Stimulated activated CD4-positive, alpha-beta T cell treated with anti-CD3 and anti-CD28 coated beads, Interleukin-4, amount 100 ng/mL, for 1 hour (primary cell): ENCODE measurements at places on chromosomes 3 and 15.
A peak's percentile ranks its signal among the peaks of the same experiment; 100 is the strongest.

- no peak for DNase-seq
Observed at GRCh38 chr3:98233468-98233867, 30.6 kb upstream of the OR5H6 start.

DNA sequence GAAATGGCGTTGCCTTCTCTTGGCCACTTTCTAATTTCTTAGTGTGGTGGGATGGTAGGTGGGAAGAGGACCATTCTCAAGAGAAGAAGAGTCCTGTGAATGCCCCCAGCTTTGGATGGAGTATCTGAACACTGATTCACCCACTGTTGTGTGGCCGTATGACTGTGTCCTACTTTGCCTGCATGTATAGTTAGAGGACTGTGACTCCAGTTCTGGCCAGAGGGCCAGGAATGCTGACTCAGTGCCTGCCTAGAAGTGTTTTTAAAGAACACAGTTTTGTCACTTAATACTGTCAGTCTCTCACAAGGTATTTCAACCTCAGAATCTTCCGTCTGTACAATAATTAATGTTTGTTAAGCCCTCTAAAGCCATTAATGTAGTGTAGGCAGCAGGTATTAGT is 2.1 kb downstream of the SEC61A1 start:
- no peak for DNase-seq

DNA sequence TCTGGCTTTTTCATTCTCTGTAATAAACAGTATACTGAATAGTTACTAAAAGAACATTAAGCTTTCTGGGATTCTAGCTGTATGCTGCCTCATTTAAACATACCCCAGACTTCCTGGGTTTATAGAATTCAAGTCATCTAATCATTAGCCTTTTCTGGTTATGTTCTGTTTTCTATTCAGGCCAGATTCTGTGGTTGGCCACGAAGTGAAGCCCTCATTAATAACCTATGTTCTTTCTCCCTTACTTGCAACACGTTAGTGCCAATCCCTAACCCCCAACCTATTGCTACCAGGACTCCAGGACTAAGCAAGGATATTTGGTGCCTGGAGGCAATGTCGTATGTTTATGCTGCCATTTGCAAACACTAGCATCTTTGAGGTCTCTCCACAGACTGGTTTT is 28.6 kb upstream of the MTMR10 start:
- DNase-seq: no peak

- no peak for DNase-seq
Observed at GRCh38 chr3:157107037-157107436, 52.9 kb downstream of the CCNL1 start.

GRCh38 chr15:39713846-39714245 is 68.8 kb downstream of the FSIP1 start:
- DNase-seq: no peak

DNA sequence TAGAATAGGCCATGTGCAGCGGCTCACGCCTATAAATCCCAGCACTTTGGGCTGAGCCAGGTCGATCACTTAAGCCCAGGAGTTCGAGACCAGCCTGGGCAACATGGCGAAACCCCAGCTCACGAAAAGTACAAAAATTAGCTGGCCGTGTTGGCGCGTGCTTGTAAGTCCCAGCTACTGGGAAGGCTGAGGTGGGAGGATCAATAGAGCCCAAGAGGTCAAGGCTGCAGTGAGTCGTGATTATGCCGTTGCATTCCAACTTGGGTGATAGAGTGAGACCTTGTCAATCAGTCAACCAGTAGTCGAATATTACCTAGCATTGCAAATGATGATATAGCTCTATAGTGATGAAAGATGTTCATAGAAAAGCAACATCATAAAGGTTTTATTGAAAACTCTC is 51.9 kb downstream of the USP8 start:
- DNase-seq: no peak

DNA sequence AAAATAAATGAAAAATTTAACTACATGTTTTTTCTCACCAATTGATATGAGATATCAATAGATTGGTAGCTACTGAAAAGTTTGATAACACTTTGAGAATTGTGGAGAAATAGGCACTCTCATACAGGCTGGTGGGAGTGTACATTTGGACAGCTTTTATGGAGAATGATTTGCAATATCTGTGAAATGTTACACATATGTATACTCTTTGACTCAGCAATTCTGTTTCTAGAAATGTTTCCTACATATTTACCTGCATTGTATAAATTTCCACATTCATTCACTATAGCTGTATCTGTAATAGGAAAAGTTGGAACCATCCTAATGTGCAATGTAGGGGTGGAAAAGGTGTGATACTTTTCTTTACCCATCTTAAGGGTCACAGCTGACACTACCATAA is 1.9 kb upstream of the KIF23 start:
- DNase-seq: no peak

- peak; percentile 36 for DNase-seq
Observed at GRCh38 chr3:33787328-33788009, 11.0 kb upstream of the PDCD6IP start.

DNA sequence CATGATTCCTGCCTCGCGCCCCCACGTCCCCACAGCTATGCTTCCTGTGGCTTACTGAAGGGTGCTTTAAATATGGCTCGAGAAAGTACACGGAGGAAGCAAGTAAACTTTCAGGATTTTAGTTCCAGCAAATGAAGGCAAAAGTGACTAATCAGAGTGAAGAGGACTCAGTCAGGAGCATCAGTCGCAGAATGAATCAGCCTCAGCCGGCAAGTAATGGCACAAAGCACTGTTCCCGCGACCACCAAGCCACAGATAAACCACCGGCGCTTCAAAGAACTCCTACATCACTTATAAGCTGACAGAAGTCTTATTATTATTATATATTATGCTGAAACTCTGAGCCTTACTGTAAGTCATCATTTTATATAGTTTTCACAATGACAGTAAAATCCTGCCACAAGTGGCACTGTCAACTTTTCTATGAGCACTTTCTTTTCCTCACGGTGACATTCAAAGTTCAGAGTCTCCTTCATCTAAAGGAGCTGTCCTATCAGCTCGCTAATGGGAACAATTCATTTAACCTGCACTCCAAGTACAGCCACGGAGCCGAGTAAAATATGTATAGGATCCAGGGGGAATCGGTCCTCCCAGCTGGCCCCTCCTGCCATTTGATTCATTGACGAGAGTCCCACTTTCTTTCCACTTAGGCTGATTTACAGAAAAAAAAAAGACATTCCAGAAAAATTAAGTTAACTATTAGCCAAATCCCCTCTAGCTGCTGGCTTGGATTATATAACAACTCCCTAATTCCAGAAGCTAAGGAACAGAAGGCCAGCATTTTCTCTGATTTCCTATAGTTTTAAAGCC is 217.0 kb upstream of the ICE2 start:
- peak; percentile 73 for DNase-seq

DNA sequence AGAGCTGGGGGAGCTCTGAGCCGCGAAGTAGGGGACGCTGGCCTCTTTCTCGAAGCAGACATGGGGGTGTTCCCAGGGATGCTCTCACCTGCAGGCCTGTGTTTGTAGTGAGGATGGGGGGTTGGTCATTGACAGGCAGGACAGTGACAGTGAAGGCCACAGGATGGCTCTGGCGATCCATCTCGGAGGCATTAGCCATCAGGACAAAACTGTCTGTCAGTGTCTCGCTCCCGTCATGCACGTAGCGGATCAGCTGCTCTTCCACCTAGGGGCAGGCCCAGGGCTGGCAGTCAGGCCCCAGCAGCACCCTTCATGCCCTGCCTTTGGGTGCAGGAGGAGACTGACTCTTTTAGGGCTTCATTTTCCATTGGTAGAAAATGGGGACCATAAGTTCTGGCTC is 28.0 kb downstream of the CSPG4 start:
- no peak for DNase-seq

GRCh38 chr3:16177962-16178627 is 3.6 kb downstream of the GALNT15 start:
- peak; percentile 70 for DNase-seq

DNA sequence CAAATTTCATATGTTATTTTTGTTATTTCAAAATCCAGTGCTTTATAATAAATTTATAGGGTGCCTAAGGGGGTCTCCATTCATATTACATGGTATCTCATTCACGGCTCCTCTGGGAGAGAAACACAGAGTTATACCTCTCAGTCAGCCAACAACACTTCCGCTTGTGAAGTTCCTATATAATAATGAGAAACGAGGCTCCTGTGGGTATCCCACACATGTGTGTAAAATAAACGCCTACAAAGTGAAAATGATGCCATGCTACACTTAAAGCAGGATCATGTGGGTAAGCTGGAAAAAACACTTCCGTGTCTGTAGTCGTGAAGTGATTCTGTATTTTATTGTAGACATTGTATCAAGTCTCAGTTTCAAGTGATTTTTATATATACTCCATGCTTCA is 218.8 kb upstream of the ICE2 start:
- DNase-seq: no peak

DNA sequence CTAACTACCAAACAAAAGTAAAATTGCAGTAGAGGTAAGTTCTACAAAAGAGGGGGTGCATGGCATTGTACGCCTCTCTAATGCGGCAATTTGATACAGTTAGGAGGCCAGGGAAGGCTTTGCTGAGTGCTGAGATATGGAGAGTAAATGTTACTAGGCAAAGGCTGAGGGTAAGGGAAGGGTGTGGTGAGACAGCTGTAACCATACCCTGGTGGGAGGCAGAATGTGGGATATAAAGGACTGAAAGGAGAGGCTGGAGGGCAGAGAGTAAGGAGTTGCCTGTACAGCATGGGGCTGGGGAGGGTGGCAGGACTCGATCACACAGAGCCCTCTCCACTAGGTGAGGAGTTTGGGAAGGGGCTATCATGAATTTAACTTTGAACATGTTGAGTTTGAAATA is 106.3 kb downstream of the PDCD6IP start:
- no peak for DNase-seq

GRCh38 chr3:76096836-76097588 is 311.7 kb upstream of the ZNF717 start:
- DNase-seq: no peak

- DNase-seq: no peak
Observed at GRCh38 chr3:45414823-45415222, 26.4 kb downstream of the LARS2 start.

- DNase-seq: no peak
Observed at GRCh38 chr3:43345246-43345645, 58.9 kb downstream of the SNRK start.

GRCh38 chr15:24955531-24955921 is 739 bp downstream of the SNRPN start:
- peak; percentile 6 for DNase-seq

- no peak for DNase-seq
Observed at GRCh38 chr3:131421301-131421700, 39.7 kb downstream of the NUDT16 start.

DNA sequence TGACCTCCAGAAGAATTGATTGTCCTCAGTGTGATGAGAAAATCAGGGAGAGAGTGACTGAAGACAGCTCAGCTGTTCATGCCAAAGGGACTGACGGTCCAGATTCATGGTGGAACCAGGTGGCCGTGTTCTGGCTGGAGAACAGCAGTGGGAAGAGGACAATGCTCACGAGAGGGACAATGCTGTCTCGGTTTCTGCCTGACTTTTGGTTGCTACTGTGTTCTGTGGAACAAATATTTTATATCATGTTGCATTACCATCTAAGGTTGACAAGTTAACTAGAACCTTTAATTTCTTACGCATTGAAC is 58.0 kb upstream of the ULK4 start:
- no peak for DNase-seq

DNA sequence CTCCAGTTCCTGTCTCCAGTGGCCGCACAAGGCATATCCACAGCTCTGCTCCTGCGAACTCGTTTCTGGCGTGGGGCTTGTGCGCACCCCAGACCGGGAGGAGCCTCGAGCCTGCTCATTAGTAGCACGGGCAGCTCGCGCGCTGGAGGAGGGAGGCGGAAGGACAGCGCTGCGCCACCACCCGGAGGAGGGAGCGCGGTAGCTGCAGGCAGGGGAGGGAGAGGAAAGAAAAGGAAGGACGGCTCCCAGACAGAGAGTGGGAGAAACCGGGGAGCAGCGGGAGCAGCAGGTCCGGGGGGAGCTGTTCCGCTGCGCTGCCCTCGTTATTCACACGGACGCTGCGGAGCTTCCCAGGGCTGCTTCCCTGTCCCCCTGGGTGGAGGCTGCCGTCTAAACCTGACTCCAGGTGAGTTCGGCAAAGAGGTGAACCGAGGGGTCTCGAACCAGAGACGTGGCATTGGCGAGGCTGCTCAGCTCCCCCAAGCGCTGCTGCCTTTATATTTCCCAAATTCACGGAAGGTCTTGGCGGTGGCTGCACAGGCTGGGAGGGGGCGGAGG is 121.3 kb upstream of the ZNF717 start:
- DNase-seq: no peak

DNA sequence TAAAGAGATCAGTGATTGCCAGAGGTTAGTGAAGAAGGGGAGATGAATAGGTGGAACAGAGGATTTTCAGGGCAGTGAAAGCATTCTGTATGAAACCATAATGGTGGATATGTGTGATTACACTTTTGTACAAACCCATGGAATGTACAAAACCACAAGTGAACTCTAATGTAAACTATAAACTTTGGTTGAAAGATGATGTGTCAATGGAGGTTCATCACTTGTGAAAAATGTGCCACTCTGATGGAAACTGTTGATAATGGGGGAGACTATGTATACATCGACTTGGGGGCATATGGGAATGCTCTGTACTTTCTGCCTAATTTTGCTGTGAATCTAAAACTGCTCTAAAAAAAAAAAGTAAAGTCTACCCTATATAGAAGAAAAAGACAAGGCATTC is 68.7 kb upstream of the ARHGEF3 start:
- DNase-seq: no peak

GRCh38 chr3:193599393-193599792 is 6.4 kb downstream of the OPA1 start:
- DNase-seq: no peak

DNA sequence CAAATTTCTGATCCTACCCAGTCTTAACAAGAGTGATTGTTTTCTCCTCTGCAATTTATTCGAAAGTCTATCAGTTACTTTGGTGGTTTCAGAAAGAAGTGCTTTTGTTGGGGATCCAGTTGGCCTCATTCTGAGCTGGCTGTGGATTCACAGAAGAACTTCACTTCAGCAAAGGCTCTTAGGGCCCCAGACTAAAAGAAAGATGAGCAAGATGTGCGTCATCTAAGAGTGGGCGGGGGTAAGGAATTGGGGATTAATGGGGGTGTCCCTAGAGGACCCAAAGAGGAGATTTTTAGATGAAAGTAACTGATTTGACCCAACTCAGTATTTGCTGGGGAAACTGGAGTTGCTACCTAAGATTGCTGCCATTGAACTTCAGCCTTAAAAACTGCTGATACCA is 63.9 kb upstream of the TSEN2 start:
- DNase-seq: no peak

DNA sequence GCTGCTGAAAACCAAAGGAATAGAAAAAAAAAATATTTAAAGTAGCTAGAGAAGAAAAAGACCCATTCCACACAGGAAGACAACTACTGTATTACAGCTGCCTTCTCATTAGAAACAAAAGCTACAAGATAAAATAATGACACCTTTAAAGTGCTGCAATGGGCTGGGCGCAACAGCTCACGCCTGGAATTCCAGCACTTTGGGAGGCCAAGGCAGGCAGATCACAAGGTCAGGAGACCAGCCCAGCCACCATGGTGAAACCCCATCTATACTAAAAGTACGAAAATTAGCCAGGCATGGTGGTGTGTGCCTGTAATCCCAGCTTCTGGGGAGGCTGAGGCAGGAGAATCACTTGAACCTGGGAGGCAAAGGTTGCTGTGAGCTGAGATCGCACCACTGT is 31.0 kb downstream of the TRPM7 start:
- DNase-seq: no peak

- DNase-seq: no peak
Observed at GRCh38 chr3:58234516-58234931, 3.1 kb upstream of the ABHD6 start.
